Fibroblast of villous mesenchyme (primary cell): ENCODE measurements at places on chromosomes 2 and 18. TPM values are rescaled to one million over a fixed set of nuclear protein-coding genes. Genes with fewer than 3 reads are reported as not detected.

DNA sequence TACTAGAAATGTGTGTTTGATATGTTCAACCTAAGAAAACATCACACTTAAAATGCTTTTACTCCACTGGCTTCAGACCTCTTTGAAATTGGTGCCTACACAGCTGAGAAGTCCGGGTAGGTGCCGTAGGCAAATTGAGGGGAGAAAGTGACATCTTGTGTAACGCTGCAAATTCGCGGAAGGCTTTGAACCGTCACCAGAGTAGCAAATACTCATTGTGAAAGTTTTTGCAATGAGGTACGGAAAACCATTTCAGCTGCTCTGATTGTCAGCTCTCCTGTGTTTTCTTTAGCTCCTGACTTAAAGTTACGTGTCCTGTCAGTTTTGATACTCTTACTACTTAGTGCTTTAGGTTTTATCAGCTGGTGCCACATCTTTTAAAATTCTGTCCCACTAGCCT, 224.5 kb downstream of the FAM210A start:
- no peak for DNase-seq

- no peak for DNase-seq
Observed at GRCh38 chr2:195470622-195471021, 186.4 kb upstream of the SLC39A10 start.

DNA sequence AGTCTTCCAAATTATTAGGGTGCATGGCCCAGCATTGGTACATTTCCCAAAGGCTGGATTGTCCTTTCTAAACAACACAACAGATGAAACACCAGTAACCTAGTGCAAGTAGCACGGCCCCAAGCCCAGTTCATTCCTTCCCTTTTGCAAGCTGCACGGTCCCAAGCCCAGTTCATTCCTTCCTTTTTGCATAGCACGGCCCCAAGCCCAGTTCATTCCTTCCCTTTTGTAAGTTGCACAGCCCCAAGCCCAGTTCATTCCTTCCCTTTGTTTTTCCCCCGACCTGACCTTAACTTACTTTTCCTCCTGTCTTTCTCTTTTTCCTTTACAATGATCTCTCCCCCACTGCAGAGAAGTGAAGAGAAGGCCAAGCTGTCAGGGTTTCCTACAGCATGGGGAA, 60.9 kb downstream of the C18orf63 start:
- no peak for DNase-seq

GRCh38 chr2:180507028-180507427, 473.4 kb upstream of the UBE2E3 start:
- DNase-seq, result peak; percentile 12

CYP27A1 gene
- total RNA-seq, result 4.7 and 16.1 TPM in 2 replicates

SIX3 gene
- not detected in 2 replicates for total RNA-seq

TBR1 gene
- total RNA-seq, result under 0.01 TPM in 1 of 2 replicates, not detected in the other
